ENCODE measurements at places on chromosomes 3 and 15.

- peak; percentile 89 for DNase-seq
These were observed 7.5 kb upstream of the CMTM6 start for GRCh38 chr3:32510075-32510724.

GRCh38 chr15:80998251-80998650, 2.5 kb upstream of the TLNRD1 start:
- no peak for DNase-seq

GRCh38 chr15:91855241-91855640, 1.7 kb downstream of the SLCO3A1 start:
- no peak for DNase-seq

DNA sequence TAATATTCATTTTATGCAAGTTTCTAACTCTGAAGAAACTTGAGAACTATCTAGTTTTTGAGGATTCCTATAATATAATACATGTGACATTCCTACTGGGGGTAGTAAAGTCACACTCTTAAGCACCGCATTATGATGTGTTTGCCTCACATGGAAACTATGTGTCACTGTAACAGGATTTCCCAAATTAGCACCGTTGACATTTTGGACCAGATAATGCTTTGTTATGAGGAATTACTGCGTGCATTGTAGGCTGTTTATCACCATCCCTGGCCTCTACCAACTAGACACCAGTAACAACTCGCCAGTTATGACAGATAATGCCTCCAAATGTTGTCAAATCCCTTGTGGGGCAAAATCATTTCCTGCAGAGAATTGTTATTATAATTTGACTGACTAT, 267.8 kb downstream of the RAP2B start:
- DNase-seq = no peak

DNA sequence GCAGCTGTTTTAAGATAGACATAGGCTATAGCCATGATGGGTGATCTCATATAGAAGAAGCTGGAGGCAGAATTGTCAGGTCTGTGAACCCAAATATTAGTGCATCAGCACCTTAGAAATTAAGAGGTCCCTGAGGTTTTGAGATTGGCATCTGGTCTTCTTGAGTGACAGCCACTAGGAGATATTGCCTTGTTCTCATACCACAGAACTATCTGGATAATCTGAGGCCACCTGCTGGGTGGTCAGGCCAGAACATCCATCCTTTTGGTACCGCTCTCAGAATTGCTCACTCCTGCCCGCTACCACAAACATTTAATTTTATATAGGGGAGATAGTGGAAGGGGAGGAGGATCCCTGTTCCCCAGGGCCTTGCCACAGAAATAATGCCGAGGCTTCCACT, 210.6 kb upstream of the ZPLD1 start:
- no peak for DNase-seq

DNA sequence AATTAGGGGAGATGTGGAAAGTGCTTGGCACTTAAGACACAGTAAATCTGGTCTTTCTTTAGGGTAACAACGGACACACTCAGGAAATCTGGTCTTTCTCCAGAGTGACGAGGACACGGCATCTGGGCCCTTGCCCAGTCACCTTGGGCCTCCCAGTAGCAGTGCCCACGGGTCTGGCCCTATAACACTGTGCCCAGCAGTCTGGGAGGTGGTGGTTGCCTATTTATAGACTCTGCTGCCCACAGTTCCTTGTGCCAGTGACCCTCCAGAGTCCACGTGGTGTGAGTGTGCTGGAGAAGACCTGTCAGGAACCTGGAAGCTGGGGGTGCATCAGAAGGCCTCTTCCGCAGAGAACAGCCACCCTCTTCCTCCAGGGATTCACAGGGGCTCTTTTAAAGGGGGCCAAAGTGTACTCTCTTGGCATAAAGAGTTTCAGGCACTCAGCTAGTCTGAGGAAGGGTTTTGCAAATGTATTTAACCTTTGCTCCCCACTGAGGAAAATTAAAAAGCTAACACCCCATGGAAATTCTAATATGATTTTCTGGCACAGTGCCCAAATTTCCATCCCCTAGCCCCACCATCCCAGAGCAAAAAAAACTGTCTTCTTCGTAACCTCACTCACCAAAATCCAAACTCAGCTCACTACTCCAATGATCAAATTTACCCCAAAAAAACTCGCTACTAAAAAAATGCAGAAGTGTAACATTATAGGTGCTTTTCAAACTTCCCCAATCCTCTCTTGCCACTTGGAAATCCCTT, 15.4 kb downstream of the WNT5A start:
- DNase-seq = no peak

DNA sequence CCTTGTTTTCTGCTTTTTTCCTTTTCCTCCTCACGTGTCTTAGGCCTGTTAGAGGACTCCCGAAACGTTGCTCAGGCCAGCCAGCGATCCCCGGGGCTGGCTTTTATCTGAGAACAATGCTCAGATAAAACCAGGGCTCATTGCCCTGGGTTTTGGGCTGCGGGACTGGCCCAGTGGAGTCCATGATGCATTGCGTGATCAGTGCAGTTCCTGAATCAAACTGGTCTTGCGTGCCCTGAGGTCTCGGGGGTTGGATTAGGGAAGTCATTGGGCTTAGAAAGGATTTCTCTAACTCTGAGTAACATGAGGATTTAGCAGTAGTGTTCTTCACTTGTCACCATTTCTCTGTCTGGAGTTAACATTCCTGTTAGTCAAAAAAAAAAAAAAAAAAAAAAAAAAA, 66.3 kb downstream of the CCR1 start:
- no peak for DNase-seq

DNA sequence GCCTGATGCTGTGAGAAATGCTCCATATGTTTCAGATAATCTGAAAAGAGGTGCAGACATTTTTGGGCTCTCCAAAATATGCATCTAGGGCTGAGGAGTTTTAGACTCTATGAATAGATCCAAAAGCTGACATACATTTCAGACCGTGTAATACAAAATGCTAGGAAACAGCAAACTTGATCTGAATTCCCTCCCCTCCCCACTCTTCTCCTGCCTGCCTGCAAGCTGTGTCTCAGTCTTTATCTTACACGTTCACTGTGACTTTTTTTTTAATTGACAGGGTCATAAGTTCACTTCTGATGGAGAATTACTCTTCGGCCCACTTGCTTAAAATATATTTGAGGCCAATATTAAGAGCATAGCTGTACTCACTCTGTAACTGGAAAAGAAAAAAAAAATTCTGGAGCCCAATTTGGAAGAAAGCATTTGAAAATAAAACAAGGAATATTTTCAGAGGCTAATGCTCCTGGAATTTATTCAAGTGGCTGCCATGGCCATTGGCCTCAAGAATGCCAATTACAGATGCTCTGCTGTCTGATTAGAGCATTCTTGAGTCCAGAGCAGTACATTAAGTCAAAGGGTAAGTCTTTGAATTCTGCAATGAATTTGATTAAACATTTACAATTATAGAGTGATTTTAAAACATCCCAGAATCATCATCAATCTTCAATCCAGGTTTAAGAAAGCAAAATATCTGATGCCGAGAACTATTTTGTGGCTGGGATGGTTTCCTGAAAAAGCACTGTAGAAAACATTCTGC, 146.2 kb upstream of the SEMA6D start:
- no peak for DNase-seq

DNA sequence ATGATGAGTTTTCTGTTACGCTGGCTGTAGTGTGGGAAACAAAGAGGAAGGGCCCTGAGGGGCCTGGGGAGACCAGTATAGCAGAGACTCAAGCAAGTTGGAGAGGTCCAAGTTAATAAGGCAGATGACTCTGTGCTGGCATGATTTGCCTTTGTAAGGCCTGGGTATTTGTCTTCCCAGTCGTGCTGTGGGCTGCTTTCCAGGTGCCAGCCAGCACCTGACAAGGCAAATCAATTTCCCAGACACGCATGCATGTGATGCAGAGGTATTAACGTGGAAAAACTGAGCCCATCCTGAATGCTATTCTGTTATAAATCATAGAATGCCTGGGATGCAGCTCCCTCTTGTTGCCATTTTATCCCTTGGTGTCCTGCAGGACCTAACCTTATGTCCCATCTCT, 175.6 kb downstream of the MFSD1 start:
- DNase-seq = no peak

DNA sequence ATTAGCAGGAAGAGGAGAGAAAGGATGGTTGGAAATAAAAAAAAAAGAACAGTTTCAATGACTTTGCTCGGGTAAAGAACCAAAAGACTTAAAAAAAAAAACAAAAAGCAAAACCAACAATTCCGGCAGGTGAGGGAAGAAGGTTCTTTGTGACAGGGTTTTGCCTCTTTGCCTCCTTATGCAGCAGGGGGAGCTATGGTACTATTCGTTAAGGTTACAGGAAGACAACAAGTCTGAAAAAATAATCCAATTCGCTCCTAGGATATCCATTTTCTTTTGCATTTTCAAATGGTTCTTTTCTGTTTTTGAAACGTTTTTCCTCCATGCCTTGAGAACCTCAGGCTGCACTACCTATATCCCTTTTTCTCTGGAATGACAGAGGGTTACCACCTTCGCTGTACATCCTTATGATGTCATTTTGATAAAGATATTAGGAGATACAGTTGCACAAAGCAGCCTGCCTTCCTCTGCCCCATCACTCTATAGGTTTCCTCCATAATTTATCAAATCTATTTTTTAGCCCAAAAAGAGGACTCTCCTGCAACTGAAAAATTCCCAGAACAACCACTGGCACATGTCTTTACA, 55.0 kb downstream of the CFAP20DC start:
- DNase-seq = peak; percentile 72

DNA sequence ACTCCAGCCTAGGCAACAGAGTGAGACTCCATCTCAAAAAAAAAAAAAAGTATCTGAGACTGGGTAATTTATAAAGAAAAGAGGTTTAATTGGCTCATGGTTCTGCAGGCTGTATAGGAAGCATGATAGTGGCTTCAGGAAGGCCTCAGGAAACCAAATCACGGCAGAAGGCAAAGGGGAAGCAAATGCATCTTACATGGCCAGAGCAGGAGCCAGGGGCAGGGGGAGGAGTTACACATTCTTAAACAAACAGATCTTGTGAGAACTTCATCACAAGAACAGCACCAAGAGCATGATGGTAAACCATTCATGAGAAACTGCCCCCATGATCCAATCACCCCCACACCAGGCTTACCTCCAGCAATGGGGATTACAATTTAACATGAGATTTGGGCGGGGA, 37.2 kb downstream of the ACAP2 start:
- DNase-seq = no peak

- DNase-seq = peak; percentile 87
These were observed 790 bp downstream of the DUT start for GRCh38 chr15:48331796-48332641.

- DNase-seq = no peak
These were observed 43.3 kb downstream of the FAM43A start for GRCh38 chr3:194728986-194729385.

GRCh38 chr3:43257850-43258249, 28.5 kb upstream of the SNRK start:
- no peak for DNase-seq

- DNase-seq = no peak
These were observed 47.6 kb upstream of the MED12L start for GRCh38 chr3:151037746-151038477.

DNA sequence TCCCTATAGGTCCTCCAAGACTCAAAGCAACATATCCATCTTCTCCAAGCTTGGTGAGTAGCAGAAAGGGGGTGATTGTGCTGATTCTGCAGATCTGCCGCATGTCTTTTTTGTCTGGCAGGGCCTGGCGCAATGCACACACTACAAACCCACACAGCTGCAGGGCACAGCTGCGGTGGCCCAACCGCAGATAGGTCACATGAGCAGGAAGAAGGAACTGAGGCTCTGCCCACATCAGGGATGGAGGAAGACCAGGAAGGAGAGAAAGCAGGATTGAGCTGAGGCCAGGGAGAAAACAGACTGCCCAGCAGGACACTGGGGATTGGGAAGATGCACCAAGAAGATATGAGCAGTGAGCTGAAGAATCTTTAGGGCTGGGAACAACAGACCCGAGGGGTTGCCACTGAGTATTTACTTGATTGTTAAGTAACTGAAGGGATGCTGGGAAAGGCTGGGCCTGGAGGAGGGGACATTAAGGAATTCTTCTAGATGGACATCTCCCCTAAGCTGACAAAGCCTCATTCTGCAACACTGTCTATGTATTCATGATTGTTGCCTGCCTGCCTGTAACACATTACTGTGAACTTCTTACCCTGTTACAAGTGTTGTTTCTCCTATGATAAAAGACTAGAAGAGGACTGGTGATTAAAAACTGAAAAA, 126.7 kb downstream of the MYLK start:
- DNase-seq = no peak

- DNase-seq = no peak
These were observed 146.5 kb upstream of the SLC6A11 start for GRCh38 chr3:10669490-10670048.

GRCh38 chr3:112321867-112322652, 10.9 kb upstream of the CD200 start:
- peak; percentile 84 for DNase-seq

GRCh38 chr3:54900838-54901591, 26.8 kb downstream of the LRTM1 start:
- no peak for DNase-seq

DNA sequence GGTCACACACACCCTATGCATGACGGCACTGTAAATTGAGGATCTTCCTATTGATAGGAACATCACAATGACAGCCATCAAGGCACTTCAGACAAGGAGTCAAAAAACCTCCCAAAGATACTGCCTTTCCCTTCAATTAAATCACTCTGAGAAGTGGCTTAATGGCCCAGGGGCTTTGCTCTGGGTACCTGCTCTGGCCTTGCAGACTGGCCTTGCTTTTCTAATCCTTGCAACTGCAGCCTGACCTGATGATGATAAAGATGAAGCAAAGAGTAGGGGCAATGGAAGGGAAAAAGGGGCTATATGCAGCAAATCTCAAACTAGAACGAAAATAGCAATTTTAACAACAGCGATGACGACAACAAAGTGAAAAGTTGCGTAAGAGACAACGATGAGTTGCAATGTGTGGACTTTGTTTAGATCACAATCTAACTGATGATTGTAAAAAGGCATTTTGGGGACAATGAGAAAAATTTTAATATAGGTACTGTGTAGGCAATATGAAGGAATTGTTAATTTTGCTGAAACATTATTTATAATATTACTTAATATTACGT, 14.6 kb downstream of the ADAMTS9 start:
- no peak for DNase-seq

DNA sequence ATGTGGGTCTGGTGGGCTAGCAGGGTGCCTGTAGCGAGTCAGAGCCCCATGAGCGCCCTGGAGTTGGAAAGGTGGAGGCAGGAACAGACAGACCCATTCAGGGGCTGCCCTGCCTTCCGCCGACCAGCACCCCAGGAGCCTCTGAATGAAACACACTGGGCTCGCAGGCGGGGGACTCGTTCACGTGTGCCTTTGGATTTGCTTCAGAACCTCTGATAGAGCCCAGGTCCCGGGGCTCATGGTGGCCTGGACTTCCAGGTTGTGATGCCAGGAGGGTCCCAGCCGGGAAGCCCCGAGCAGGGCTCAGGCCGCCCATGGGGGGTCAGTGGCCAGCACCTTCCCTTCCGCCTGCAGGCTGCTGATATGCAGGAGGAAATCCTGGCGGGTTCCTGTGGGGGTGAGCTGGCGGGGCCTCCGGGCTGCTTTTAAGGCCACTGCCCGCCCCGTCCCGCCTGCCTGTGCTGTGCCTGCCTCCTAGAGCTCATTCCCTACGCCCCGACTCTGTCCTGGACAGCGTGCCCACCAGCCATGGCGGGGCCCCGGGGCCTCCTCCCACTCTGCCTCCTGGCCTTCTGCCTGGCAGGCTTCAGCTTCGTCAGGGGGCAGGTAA, at the start of gene STAB1:
Gene STAB1 (plus strand): TSS at position 453 of the 610 bp plus-strand sequence. CDS start 76 bp downstream, at position 529.
- DNase-seq = peak; percentile 63

- peak; percentile 75 for DNase-seq
These were observed 51.6 kb upstream of the CP start for GRCh38 chr3:149273096-149273751.

- DNase-seq = no peak
These were observed 22.1 kb upstream of the CDIN1 start for GRCh38 chr15:36557364-36557763.

All from endodermal cell (in vitro differentiated cells).